Anterior cingulate cortex (tissue), 58 donors: ENCODE measurements at places on chromosomes 1 and 21.

- DNase-seq = peak; percentile 7
Observed at GRCh38 chr1:204791453-204792353, 79.0 kb upstream of the NFASC start.

GRCh38 chr1:7296968-7297367 lies 474.1 kb upstream of the VAMP3 start:
- no peak for DNase-seq

DNA sequence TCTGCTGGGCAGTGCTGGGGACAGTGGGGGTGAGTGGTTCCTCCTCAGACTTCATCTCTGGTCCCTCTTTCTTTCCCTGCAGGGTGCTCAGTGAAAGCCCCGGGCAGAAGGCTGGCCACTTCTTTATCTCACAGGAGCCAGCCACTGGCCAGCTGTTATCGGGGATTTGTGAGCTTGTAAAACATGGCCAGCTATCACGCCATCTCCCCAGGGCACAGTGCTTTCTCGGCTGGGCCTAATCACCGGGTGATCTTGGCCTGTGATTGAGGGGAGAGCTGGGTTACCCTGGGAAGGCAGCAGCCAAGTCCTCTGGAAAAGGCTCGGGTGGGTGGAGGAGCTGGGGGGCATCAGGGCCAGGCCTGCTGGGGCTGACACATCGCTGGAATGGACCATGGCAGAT lies 83.0 kb downstream of the IGSF21 start:
- DNase-seq = no peak

- DNase-seq = no peak
Observed at GRCh38 chr1:198638441-198638840, 399 bp upstream of the PTPRC start.

DNA sequence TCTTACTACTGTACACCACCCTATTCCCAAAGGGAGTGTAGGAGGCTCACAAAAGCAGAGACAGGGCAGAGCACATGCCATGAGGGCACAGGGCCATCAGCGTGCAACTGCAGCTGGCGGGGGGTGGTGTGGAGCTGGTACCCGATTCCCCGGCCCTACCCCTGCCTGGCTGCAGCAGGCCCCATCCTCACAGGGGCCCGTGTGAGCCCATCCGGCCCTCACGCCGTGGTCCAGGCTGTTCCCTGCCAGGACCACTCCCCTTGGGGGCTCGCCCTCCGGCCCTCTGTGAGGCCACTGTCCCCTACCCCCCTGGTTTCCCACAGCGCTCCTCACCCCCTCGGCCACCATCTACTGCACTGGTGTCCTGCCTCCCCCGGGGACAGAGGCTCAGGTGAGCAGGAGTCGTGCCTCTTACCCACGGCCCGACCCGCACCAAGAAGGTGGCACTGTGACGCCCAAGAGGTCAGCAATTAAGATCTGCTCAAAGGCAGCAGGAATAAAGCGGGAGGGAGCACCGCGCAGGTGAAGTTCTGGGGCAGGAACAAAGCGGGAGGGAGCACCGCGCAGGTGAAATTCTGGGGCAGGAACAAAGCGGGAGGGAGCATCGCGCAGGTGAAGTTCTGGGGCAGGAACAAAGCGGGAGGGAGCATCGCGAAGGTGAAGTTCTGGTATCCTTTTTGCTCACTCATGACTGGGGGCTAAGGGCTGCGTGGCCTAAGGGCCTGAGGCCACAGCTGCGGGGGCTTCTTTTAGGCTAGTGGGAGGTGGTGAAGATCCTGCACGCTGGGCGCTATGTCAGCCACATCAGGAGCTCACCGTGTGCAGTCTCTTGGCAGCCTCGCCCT lies 3.9 kb downstream of the POFUT2 start:
- DNase-seq = no peak
